Uterus (tissue), 4 donors: ENCODE measurements at places on chromosomes 6 and 20. TPM values are rescaled to one million over a fixed set of nuclear protein-coding genes. Genes with fewer than 3 reads are reported as not detected.

GRCh38 chr20:38680500-38681306 lies 43.6 kb upstream of the SLC32A1 start:
- DNase-seq, result no peak

- no peak for DNase-seq
These were observed 31.2 kb downstream of the DOK5 start for GRCh38 chr20:54506643-54507042.

DNA sequence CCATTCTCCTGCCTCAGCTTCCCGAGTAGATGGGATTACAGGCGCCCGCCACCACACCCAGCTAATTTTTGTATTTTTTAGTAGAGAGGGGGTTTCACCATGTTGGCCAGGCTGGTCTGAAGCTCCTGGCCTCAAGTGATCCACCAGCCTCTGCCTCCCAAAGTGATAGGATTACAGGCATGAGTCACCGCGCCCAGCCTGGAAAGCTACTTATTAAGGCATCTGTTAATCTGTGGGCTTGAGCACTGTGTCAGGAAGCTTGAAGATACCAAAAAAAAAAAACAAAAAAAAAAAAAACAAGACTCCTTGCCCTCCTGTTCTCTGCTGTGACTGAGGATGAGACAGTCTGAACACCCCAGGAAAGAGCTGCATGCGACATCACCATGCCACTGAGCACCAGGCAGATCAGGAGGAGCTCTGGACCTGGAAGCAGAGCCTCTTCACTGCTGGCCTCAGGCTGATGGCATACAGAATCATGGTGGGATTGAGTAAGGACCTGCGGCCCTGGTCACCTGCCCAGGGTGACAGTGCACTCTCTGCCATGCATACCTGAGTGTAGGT lies 166.5 kb upstream of the SNX9 start:
- DNase-seq, result no peak

DNA sequence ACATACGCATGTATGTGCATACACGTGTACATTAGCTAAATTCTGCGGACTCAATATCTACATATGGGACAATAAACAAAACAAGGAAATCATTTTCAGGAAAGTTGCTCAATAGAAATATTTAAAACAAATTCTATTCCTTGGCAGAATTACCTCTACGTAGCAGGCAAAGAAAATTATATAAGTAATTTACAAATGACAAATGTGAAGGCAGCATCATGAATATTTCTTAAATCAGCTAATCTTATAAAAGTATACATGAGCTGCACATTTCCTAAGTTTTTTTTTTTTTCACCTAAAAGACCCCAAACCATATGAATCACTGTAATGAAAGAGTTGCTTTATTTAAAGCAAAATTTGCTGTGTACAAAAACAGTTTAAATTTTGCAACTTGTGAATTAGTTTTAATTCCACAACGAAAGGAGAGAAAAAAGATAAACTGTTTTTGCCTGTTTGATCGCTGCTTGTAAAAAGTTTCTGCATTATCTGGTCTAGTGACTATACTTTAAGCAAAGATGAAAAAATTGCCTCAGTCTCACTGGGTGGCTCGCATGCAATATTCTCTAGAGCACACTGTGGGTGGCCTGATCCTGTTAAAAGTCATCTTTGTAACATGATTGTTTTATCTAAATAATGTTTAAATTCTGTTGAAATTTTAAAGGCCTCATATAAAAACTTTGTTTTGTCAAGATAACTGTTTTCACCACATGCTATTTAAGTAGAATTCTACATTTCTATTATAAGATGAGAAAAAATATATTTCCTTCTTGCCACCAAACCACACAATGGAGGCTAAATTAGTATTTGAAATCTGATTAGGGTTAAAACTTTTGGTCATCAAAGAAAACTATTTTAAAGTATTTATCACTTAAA lies 57.1 kb downstream of the HUS1B start:
- DNase-seq, result no peak

DNA sequence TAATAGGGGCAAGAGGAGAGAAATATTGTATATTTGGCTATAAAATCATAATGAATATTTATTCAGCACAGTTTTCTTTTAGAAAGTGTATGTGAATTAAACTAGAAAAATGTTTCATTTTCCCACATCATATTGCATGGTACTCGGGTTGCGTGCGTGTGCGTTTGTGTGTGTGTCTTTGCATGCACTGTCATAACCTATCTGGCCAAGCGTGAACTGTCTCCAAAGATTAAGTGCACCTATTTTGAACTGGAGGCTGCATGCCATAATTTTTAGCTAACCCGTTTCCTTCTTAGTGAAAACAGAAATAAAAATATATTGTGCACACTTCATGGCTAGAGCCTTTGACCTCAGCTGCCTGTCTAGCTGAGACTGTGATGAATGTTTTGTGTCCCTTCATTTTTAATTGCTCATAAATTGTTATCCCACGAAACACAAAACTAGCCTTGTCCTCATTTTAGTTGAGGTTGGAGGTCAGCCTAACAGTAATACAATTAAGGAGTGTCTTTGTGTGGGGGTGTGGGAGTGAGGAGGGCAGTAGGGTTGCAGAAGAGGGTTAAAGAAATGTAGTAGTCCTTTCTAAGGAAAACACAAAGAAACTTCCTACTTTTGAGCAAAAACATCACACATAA lies 336.1 kb upstream of the POU3F2 start:
- no peak for DNase-seq

Gene ADGRB3
- 15.6 TPM for total RNA-seq

Gene LHFPL5
- not detected for total RNA-seq

DNA sequence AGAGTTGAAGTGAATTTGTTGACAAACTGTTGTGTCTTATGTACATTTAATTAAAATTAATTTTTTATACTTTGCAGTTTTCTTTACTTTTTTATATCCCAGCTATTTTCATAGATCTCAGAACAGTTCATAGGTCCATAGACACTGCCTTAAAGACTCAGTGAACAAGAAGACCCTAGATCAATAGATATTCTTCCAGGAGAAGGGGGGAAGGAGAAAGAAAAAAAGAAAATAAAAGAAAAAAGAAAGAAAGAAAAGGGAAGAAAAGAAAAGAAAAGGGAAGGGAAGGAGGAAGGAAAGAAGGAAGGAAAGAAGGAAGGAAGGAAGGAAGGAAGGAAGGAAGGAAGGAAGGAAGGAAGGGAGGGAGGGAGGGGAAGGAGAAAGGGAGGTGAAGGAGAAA lies 130.8 kb downstream of the MAFB start:
- no peak for DNase-seq

DNA sequence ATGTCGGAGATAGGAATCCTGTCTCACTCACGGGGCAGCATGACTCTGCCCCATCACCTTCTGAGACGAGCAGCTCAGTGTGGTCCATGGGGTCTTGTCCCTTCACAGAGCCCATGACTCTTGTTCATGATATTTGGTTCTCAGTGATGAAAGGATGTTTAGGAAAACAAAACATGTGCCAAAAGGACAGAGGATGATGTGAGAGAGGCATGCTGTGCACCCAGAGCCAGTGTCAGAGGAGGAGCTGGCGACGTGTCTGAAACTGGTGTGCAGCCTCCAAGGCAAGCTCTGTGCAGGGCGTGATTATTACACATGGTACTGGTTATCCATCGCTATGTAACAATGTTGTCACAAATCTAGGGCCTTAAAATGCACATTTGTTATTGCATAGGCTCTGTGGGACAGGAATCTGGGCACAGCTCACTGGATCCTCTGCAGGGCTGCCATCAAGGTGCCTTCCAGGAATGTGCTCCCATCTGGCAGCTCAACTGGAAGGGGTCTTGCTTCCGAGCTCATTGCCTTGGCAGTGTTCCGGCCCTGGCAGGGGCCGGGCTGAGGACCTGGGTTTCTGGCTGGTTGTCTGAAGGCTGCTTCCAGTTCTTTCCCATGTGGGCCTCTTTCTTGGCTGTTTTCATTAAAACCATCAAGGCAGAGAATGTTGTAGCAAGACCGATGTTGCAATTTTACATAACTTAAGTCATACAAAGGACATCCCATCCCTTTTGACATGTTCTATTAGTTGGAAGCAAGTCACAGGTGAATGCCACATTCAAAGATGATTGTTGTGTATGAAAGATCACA lies 175.4 kb downstream of the ERMARD start:
- no peak for DNase-seq

- DNase-seq, result no peak
These were observed 6.6 kb upstream of the ELOVL2 start for GRCh38 chr6:11050731-11051130.

DNA sequence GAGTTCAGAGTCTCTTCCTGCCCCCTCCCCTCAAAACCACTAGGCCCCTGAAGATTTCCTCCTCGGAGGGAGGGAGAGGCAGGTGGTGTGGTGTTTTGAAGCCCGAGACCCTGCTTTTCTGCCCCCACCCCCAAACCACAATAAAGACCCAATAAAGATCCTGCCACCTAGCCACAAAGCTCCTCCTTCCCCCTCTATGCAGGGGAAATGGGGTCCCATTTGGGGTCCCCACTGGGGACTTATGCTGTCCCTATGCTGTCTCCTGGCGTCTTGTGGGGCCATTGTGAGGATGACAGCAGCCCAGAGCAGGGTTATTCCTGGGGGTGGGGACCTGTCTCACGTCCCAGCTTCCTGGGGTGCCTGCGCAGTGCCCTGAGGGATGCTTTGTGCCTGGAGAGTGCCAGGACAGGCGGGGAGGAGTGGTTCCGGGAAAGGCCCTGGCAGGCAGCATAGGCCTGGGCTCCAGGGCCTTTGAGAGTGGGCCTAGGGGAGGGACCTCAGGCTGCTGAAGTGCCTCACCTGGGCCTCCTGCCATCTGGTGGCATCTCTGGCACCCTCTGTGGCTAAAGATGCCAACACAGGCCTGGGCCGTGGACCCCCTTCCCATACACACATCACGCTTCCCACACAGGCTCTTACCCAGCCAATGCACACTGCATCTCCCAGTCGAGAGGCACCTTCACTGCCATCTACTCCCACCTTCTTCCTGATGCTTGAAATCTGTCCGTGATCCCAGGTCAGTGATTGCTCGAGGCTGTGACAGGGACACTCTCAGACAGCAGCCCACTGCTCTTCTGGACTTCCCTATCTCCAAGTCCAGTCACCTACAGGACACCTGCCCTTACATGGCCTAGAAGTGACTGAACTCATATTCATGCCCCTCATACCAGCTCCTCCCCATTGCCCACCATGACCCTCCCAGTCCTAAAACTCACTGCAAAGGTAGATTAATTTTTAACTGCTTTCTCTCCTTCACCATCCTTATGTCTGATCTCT lies 7.9 kb upstream of the ARMC12 start:
- DNase-seq, result peak; percentile 51

Gene PAX1
- not detected for total RNA-seq

Gene TNNC2
- 1.3 TPM for total RNA-seq

DNA sequence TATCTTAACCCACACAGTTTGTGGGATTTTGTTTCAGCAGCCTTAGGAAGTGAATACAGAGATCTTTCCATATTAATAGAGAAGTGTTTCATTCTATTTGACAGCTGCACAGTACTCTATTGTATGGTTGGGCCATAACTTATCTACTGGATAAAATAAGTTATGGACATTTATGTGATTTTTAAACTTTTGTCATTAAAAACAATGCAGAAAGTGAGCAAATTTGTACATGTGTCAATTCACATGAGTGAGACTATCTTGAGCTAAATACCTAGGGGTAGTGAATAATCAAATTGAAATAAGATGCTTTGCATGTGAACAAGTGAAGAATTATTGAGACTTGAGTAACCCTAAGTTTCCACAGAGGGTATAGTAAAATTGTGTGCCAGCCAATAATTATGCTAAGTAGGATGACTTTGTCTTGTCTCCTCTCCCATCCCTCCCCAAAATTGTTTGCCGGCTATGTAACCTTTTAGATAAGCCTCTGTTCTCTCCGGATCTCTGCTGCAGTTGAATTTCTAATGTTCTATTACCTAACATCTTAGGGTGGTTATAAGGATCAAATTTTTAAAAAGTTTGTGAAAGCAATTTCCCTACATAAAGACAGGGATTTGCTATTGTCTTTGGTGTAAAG lies 33.3 kb upstream of the TPBG start:
- no peak for DNase-seq

- no peak for DNase-seq
These were observed 80.0 kb upstream of the EYA2 start for GRCh38 chr20:46814366-46815232.

DNA sequence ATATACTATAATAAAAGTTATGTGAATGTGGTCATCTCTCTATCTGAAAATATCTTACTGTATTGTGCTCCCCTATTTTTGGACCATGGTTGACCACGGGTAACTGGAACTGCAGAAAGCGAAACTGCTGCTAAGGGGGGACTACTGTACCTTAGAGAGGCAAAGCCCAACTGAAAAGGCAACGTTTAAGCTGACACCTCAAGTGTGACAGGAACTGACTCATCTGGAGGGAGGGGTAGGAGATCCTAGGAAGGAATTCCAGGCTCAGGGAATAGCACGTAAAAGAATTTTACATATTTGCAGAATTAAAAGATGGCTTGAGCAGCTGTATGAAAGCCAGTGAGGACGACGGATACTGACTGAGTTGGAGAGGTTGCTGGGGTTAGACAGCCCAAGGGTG lies 34.8 kb downstream of the ELOVL2 start:
- DNase-seq, result no peak

DNA sequence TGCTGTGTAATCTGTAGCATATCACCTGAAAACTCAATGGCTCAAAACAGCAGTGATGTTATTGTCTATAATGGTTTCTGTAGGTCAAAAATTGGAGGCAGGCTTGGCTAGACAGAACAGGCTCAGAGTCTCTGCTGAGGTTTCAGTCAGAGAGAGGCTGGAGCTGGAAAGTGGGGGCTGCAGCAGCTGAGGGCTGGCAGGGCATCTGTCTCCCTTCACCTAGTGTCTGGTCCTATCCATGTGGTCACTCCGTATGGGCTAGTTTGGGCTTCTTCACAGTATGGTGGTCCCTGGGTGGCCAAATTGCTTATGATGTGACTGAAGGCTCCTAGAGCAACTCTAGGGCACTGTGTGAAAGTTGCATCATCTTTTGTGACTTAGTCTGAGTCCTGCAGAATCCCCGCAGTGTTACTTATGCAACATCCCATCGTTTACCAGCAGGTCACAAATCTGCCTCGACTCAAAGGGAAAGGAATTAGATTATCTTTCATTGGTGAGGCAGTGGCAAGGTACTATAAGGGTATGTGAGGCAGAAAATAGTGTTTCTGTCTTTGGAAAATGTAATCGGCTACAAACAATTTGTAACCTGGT lies 497.0 kb downstream of the EPHA7 start:
- DNase-seq, result no peak

Gene HSPA1A
- 98.8 TPM for total RNA-seq

DNA sequence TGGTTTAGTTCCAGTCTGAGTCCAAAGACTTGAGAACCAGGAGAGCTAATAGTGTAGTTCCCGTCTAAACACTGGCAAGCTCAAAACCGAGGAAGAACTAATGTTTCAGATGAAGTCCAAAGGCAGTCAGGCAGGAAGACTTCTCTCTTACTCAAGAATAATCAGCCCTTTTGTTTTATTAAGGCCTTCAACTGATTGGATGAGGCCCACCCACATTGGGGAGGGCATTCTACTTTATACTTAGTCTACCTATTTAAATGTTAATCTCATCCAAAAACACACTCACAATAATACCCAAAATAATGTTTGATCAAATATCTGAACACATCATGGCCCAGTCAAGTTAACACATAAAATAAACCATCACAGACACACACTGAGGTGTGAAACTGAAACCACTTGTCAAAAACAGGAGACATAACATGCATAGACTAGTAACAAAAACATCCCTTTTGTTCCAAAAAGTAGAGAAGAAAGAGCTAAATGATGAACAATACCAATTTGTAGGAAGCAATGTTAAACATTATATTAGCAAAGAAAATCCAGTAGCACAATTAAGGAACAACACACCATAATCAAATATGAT lies 50.2 kb upstream of the SENP6 start:
- no peak for DNase-seq
